Neural progenitor cell (in vitro differentiated cells): ENCODE measurements at places on chromosomes 11 and 22. TPM values are rescaled to one million over a fixed set of nuclear protein-coding genes. Genes with fewer than 3 reads are reported as not detected.
A peak's percentile ranks its signal among the peaks of the same experiment; 100 is the strongest.

GRCh38 chr11:17224727-17225126, 16.9 kb upstream of the PIK3C2A start:
- DNase-seq = no peak

Gene CDC42EP1
- 0.84 and 1.8 TPM in 2 replicates for total RNA-seq

GRCh38 chr11:70448983-70449567, 50.7 kb downstream of the CTTN start:
- no peak for DNase-seq

Gene WEE1
- total RNA-seq = 123 and 156 TPM in 2 replicates

DNA sequence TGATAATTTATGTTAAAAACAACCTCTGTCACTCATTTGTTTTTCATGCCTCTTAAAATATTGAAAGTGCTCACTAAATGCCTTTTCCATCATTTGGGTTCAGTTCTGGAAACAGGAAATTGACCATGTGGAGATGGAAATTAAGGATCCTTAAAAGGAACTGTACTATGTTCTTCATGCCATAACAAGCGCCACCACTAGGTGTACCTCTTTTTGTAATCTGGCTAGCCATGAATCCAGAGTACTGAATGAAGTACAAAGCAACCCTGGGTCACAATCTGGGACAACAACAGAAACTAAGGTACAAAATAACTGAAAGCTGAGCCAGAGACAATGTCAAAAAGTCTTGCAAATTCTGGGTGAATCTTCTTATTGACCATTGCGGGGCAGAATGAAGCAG, 559.1 kb downstream of the FAM181B start:
- DNase-seq = peak; percentile 37

DNA sequence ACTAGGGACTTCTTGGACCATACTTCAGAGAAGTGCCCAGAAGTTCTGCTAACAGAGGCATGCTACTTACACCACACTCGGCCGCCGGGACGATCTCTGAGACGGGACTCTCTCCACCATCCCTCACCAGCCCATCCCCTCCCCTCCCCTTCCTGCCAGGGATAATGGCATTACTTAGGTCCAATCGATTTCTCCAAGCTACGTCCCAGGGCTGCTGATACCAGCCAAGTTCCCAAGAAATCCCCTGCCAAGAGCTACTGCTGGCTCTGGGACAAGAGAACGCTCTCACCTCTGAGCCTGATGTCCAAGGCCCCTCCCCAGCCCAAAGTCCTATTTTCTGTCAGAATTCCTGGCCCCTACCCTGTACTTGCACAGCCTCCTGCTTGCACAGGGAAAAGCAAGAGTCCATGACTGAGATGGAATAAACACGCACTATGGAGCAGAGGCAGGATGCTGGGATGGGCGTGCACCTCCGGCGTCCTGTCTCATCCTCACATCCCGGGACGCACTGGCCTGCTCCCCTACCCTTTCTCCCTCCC, 42.7 kb downstream of the GDPD5 start:
- DNase-seq = no peak

- no peak for DNase-seq
Measured at GRCh38 chr11:44781655-44782054, 54.9 kb downstream of the TSPAN18 start.

Gene MAML2
- total RNA-seq = 3.0 and 3.8 TPM in 2 replicates

- DNase-seq = no peak
Measured at GRCh38 chr11:745428-745827, 1.8 kb upstream of the TALDO1 start.

DNA sequence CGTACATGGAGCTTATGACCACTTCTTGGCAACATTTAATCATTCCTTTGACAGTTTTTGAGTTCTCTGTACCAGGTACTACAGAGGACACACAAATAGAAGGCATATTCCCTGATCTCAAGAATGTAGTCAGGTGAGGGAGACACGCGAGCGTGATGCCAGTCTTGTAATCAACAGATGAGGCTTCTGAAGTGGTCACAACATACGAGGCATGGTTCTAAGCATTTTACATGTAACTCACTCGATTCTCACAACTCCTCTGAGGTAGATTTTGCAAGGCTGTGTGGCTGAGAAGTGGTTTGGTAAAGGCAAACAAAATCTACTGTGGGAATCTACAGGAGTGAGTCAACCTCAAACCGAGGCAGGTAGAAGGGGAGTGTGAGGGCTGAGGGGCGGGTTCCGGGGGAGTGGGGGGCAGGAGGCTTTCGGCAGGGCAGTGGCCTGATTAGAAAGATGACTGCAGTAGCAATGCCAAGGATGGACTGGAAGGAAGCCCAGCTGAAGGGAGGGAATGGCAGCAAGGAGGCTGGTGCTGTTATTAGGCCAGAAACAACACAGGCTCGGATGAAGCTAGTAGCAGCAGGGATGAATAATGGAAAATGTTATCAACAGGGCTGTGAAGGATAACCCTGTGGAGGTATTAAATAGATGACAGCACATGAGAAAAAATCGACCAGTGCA, 63.8 kb downstream of the ST14 start:
- DNase-seq = no peak

GRCh38 chr11:130673698-130674097, 225.3 kb downstream of the ADAMTS15 start:
- no peak for DNase-seq

DNA sequence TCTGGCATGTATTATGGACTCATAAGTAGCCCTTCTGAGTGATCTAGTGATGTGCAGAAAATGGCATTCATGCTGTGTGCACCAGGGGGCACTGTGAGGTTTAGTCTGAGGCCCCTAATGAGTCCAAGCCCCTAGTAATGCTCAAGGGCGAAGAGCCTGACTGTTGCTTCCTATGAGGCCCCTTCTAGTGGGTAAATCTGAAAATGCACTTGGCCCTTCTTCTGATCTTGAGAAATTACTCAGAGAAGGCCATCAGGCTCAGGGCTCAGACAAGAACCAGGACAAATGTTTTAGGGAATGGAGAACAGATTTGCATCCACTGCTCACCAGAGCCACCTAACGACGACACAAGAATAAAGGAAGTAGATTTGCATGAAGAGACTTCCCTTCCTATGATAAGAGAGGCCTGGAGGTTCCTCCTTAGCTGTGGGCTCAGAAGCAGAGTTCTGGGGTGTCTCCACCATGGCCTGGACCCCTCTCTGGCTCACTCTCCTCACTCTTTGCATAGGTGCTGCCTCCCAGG, 75.8 kb downstream of the GGTLC2 start:
- DNase-seq = peak; percentile 72

GRCh38 chr11:70339066-70339465, 59.3 kb upstream of the CTTN start:
- DNase-seq = no peak

DNA sequence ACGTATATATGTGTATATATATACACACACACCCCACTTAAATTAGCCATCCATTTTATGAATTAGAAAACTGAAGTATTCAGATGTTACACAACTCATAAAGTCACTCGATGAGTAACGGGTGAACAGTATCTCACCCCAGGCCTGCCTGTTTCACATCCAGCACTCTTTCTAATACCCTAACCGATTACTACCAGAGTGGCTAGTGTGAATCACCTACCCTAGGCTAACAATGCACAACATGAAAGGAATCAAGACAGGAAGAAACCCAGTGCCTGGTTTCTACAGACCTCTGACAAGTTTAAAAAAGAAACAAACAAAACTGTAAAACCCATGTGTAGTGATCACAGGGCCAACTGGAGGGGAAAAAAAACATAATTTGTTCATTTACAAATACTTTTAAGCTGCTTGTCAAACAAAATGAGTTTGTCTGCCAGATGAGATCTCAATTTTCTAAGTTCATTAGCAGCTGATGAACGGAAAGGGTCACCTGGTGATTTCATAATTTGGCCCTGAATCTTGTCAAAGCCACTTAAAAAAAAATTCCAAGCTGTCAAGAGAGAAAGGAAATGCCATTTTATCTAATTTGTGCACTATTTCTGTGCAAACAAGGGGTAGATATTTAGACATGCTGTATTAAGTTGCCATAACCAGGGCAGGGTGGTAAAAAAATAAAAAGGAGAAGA, 134.8 kb downstream of the LARGE1 start:
- DNase-seq = no peak

DNA sequence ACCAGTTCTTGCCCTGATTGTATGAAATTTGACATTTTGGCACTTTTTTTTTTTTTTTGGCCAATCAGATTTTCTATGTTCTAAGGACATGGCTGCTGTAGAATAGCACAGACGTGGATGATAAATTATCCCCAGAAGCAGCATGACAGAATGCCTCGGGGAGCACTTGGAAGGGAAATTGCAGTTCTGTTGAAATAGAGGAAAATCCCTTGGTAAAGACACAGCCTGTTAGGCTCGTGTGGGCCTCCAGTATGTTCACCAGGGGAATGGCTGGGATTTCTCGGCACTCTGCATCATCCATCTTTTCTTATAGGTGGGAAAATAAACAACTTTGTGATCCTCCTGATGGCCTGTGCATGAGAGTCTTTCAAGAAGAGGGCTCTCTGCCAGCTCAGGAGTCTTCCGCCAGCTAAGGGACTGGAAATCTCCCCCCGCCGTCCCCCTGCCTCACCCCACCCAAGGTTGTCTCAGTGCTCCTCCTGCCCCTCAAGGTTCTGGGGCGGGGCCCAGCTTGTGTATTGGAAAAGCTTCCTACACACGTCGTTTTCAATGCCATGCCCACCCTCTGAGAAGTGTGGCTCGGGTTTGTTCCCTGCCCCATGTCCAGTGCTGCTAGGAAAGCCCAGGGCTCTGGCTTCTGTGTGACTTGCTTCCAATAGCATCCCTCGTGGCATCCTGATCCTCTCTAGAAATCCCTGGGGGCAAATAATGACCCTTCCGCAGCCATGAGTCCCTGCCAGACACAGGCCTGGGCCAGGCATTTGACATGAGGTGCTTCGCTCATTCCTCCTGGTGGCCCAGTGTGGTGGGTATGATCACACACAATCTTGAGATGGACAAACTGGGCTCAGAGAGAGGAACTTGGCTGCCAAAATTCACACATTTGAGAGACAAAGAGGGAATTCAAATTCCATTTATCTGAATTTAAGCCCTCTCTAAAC, 70.6 kb upstream of the ATXN10 start:
- no peak for DNase-seq

Gene CLMP
- total RNA-seq = 5.7 and 10.7 TPM in 2 replicates
